HEK293T (cell line): ENCODE measurements at places on chromosomes 12 and 14.

DNA sequence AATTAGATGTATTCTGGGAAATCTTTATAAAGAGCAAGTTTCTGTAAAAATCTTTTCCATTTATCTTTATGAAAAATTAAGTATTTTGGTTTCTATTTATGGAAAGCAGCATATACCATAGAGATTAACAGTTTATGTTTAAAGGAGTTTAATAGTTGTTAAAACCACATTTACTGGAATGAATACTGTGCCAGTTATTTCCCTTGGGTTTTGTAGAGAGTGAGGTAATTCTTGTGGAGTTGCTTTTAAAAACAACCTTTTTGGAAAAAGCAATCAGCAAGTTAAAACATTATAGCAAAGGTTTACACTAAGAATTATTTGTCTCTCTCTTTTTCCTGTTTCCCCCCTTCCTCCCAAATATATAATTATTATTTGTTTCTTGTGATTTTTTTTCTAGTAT lies 34.9 kb downstream of the AEBP2 start:
- DNase-seq = no peak

- DNase-seq = no peak
Observed at GRCh38 chr12:57603815-57604453, 690 bp upstream of the DTX3 start.

DNA sequence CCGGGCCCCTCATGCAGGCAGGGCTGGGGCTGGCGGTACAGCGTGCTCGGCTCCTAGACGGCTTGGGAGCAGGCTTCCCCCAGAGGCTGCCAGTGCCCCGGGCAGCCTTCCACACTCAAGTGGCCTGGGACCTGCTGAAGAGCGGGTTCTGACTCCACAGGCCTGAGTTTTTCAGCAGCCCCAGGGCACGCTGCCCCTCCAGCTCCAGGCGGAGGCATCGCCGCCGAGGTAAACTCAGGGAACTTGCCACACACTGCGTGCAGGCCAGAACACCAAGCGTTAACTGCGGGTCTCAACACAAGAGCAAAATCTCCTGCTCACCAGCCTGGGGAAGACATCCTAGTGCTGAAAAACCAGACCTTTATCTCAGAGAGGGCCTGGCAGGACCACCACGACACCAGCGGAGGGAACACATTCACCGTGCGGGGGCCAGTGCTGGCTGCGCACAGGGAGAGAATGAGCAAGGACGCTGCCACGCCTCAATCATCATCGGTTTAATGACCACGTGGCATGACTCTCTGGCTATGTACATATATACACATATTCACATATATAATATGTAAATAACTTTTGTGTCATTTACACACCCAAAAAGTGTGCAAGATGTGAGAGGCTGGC lies 21.3 kb downstream of the PSMC1 start:
- no peak for DNase-seq

DNA sequence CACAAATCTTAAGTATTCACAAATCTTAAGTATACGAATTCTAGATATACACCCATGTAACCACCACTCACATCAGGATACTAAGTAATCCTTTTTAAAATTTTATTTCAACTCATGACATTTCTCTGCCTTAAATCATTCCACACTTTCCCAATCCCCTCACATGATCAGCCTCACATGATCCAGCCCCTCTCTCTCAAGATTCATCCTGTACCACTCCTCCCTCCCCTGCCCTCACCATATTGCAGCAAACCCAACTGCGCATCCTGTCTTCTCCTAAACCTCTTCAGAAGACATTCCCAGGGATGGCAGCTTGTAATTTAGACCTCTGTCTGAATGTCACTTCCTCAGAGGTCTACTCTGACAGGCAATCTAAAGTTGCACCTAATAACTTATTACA lies 1.7 kb upstream of the EIF4B start:
- no peak for DNase-seq

GRCh38 chr12:106753526-106753925 lies 21.0 kb upstream of the RIC8B start:
- DNase-seq = no peak
